ENCODE measurements at places on chromosomes 5 and 9.

GRCh38 chr5:88682131-88682530 is 200.9 kb downstream of the MEF2C start:
- no peak for DNase-seq

GRCh38 chr9:98707166-98708102 is 1.3 kb downstream of the GABBR2 start:
- DNase-seq, result peak; percentile 70

GRCh38 chr9:4555236-4555635 is 65.0 kb downstream of the SLC1A1 start:
- DNase-seq, result no peak

DNA sequence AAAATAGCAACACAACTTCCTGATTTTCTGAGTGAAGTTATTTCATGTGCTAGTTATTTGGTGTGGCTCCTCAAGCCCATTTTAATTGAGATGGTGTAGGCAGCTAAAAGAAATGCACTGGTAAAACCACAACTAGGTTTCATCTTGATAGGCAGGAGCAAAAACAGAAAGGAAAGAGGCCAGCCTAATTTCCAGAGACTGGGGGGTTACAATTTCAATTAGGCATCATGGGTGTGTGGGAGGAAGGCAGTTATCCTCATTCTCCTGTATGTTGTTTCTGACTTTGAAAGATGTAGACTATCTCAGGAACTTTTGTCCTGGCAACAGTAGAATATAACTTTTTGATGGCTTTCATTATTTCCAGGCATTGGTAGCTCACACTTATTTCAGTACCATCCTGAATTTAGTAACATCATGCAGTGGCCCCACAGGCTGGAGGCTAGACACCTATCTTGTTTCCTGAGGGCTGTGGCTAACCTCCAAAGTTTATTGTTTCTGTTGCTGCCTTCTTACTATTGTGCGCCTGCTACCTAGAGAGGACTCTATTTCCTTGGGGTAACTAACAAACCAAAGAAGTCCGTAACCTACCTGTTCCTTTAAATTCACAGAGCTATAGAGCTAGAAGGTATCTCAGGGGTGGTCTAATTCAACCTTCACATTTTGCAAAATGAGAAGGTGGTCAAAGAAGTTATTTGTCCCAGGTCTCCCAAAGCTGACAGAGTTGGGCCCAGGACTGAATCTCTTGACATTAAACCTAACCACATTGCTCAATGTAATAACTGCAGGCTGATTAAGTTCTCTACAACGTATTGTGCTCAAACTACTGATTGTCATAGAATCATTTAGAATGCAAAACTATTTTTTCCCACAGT is 42.4 kb downstream of the FYB1 start:
- DNase-seq, result no peak

DNA sequence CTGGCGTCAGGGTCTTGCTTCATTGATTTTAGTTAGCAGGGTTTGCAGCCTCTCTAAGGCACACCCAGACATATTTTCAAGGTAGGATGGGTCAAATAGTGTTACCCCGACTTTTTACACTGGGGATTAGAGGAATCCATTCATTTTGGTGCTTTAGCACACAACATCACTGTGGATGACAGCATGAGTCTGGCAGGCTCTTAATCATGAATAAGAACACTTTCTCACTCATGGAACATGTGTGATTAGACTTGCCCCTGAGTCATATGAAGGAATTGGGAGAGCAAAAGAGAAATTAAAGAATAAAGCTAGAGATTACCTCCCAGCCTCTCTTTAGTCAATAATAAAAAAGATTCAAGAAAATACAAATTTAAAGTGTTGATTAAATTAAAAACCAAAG is 175.6 kb downstream of the SEMA5A start:
- DNase-seq, result no peak

DNA sequence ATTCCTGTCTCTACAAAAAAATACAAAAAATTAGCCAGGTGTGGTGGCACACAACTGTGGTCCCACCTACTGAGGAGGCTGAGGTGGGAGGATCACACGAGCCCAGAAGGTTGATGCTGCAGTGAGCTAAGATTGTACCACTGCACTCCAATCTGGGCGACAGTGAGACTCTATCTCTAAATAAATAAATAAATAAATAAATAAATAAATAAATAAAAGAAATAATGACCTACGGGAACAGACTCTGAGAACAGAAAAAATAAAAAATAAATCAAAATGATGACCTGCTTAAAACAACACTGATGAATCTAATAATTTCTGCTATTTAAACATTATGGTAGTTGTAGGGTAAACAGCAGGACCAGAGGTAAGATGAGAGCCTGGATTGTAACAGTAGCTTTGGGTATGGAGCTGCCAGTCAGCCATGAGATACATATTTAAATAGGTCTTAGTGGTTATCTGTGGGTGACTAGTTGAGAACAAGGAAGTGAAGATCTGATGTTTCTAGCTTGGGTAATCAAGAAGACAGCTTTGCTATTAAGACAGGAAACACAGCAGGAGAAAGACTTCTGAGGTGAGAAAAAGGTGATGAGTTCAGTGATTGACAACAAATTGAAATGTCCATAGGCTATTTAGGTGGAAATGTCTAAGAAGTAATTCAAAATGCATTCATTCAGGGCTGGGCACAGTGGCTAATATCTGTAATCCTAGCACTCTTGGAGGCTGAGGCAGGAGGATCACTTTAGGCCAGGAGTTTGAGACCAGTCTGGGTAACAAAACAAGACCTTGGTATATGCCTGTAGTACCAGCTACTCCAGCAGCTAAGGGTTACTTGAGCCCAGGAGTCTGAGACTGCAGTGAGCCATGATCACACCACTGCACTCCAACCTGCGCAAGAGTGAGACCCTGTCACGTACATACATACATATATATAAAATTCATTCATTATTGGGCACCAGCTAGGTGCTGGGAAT is 11.0 kb downstream of the RNF145 start:
- DNase-seq, result no peak

- DNase-seq, result no peak
Measured at GRCh38 chr9:20726144-20726543, 42.1 kb downstream of the FOCAD start.

- DNase-seq, result no peak
Measured at GRCh38 chr5:14956423-14957046, 85.0 kb upstream of the ANKH start.

DNA sequence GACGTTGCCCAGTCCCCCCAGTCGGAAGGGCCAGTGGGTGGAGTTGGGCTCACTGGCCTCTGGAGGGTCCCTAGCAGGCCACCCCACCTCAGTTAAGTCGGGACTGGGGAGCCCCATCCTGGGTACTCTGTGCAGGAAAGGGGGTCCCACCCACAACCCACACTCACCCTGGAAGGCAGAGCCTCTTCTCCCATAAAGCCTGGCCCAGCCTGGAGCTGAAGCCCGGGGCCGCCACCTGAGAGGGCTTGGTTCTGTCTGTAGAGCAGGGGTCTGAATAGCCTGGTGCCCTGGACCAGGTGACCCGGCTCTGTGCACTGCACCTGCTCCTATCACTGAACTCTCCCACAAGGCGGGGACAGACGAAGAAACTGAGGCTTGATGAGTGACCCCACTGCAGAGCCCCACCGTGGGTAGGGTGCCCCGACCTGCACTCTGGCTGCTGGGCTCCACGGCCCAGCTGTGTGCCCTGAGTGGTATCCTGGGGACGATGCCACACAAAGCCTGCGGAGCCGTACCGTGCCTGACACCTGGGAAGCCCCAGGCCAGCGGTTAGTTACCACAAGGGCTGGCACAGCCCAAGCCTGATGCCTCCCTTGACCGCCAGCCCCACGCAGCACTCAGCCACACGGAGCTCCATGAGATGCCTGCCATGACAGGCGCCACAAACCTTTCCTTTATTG is 7.3 kb downstream of the PTGES2 start:
- DNase-seq, result no peak

DNA sequence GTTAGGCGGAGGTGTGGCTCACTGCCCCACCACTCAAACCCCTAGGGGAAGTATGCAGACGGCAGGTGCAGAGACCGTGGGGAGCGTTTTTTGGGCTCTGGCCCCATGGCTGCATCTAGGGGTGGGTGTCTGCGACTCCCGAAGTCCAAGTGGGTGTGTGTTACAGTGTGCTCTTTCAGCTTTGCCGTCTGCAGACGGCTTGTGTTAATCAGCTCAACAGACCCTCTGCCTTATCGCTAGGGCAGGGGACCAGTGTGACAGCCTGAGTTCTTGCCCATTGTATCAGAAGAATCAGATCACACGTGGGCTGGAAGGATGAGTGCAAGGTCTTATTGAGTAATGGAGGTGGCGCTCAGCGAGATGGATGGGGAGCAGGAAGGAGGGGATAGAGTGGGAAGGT is 162.8 kb downstream of the ENC1 start:
- DNase-seq, result no peak

GRCh38 chr9:69816735-69817134 is 3.9 kb upstream of the CFAP95 start:
- DNase-seq, result no peak

GRCh38 chr5:14977058-14977685 is 105.6 kb upstream of the ANKH start:
- DNase-seq, result no peak

DNA sequence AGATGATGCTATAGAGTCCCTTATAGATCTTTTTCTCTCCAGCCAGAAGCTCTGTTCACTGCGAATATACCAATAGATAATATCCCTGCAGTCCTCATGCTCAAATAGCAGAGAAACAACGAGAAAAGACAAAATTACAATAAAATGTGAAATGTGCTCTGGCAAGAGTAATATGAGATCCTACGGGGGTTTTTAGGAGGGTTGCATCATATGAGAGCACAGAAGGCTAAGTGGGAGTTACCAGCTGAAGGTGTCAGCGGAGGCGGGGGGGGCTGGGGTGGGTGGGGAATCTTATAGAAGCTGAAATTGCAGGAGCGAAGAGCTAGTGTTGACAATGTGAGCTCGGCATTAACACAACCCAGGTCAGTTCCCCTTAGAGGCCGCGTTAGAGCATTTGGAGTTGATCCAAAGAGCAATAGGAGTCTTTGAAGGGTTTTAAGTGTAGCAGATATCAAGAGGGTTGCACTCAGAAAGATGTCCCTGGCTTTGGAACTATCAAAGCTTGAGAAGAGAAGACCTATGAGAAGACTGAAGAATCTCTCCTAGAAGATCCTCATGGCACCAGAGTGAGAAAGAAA is 109.7 kb downstream of the BASP1 start:
- no peak for DNase-seq

- peak; percentile 15 for DNase-seq
Measured at GRCh38 chr5:129664336-129664937, 83.5 kb upstream of the MINAR2 start.

- DNase-seq, result no peak
Measured at GRCh38 chr5:80804332-80804731, 149.5 kb upstream of the DHFR start.

DNA sequence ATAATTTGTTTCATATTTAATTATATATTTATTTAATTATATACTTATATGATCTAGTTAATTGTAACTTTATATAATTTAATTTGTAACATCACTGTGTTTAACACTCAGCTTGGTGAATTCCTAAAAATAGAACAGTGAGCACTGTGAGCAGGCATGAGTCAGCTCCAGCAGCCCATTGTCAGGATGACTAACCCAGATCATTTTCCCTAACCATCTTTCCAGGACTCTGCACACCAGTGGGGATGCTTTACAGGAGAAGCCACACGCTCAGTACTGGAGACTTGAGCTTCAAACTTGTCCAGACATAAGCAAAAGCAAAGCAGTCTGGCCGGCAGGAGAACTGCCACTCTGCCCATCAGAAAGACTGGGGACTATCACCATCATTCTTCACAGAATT is 446.2 kb upstream of the TRPC7 start:
- peak; percentile 68 for DNase-seq

- DNase-seq, result no peak
Measured at GRCh38 chr9:123548741-123549545, 192.9 kb downstream of the CRB2 start.

- no peak for DNase-seq
Measured at GRCh38 chr5:37121027-37121426, 128.1 kb downstream of the CPLANE1 start.

- DNase-seq, result no peak
Measured at GRCh38 chr9:127905004-127905728, 5.8 kb upstream of the ST6GALNAC6 start.

DNA sequence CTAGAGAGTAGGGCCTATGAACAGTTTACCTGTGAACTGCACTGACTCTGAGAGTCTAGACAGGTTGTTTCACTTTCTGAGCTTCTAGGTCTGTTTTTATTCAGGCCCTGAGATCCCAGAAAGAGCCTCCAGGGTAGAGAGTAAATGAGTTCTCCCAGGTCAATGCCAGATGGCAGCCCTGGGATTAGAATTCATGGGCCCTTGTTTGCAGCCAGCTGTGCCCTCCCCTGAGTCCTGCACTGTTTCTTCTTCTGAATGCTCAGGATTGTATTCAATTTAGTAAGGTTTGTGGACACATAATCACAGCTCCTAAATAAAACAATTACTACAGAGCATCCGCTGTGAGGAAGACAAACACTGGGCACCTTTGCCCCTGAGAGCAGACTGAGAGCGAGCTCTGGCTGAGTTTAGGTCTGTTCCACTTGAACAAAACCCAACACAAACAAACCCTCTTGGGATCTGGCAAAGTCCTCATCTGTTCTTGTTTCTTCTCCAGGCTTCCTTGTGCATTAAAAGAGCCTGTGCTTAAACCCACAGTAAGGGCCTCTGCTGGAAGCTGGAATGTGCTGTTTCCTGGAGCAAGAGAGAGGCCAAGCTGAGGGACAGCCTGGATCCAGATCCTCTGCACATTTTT is 29.9 kb downstream of the FAM219A start:
- DNase-seq, result no peak

- no peak for DNase-seq
Measured at GRCh38 chr5:56480078-56480704, 247.1 kb upstream of the ANKRD55 start.

GRCh38 chr5:117690612-117691011 is 1116.0 kb upstream of the SEMA6A start:
- DNase-seq, result no peak

- DNase-seq, result peak; percentile 76
Measured at GRCh38 chr9:125649315-125649714, 57.7 kb downstream of the MAPKAP1 start.

DNA sequence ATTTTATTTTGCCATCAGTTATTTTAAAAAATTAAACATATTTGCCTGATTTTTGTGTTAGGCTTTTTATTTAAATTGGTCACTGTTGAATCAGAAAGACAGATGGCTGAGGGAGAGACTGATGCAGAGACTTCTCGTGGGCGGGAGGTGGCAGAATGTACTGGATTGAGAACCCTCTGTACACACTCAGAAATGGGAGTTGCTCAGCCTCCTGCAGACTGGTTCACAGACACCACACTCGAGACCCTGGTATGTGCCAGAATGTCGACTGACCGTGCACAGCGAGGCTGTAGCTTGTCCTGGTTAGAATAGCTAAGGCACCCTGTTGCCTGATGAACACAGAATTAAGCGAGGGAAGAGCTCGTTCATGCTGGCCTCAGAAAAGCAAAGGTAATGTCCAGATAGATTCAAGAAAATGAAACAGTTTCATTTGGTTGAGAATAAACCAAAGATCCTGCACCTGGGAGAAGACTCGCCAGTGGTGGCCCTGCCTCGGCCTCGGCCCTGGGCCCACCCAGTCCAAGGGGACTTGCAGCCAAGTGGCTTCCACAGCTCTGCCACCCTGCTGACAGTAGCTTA is 71.3 kb upstream of the OTULINL start:
- no peak for DNase-seq

GRCh38 chr9:91946196-91946595 is 3.8 kb downstream of the ROR2 start:
- no peak for DNase-seq

GRCh38 chr9:98146101-98146991 is 27.3 kb upstream of the TRIM14 start:
- peak; percentile 35 for DNase-seq

All from GM04504 (cell line).